Stimulated activated naive CD8-positive, alpha-beta T cell treated with anti-CD3 and anti-CD28 coated beads, Interleukin-15, Interleukin-2, amounts not matched to agents 100 U/mL and 50 U/mL, for 24 hours (primary cell): ENCODE measurements at places on chromosomes 2 and 18.

DNA sequence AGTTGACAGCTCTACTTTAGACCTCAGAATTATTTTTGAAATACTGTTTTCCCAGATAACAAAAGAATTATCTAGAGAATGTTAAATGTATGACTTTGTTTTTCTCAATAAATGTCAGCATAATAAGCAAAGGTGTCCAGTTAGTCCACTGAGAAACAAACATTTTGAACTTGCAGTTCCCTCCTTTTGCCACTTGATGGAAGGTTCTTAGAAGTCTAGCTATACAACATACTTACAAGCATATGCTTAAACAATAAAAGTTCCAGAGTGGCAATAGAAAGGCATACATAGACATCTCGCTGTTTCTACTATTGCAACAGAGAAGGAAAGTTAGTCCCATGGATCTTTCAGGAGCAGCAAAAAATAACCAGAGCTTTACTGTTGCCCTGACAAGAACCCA is 11.8 kb downstream of the NDUFA10 start:
- no peak for DNase-seq

GRCh38 chr18:11167778-11168177 is 18.4 kb upstream of the PIEZO2 start:
- DNase-seq: no peak

DNA sequence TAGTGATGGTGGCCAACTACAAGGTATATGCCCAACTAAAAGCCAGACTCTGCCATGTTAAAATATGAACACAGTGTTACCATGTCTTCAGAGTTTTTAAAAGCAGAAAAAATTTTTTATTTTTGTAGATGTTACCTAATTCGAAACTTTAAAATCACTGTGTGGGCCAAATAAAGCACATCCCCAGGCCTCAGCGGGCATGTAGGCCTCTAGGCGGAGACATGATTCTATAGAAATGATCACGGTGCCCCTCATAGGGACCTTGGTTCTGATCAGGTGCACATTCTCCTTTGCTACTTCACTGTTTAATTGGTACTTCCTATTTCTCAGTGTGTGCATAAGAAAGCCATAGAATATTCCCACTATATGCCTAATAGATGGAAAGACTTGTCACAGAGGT is 349.2 kb downstream of the XIRP2 start:
- no peak for DNase-seq

GRCh38 chr2:9050122-9050809 is 46.8 kb upstream of the MBOAT2 start:
- DNase-seq: no peak

DNA sequence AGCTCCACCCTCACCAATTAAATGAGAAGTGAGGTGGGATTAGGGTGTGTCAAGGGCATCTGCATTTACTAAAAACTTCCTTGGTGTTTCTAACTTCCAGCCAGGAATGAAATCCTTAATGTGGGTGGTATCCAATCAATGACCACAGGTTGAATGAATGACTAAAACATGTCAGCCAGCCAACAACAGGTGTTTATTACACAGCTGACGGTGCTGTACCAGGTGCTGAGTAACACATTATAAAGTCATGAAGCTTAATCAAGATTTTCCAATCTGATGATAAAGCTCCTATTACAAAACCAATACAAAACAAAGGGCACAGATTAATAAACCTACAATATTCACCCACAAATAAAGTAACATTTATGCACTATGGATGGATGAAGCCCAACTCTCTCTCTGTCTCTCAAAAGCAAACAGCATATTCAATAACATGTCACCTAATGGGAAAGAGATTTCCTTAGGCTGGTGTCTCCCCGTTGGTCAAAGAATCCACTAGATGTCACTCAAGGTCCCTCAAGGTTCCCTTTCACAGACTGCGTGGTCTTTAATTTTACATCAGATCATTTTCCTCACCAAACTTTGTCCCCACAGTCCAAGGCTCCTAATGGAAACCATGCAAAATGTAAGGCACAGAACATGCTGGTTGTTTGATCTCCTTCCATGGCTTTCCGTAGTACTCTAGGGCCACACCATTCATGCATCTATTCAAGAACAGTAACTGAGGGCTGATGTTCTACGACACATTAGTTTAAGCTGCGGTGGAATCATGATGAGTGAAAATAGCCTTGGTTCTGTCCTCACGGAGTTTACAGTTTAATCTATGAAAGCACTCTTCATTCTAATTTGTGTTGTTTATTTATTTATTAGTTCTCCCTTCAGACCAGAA is 6.4 kb upstream of the PTPN4 start:
- no peak for DNase-seq

- DNase-seq: no peak
Measured at GRCh38 chr2:192196421-192197194, 1.9 kb upstream of the TMEFF2 start.

- DNase-seq: no peak
Measured at GRCh38 chr18:39840856-39841481, 2114.1 kb upstream of the PIK3C3 start.

- DNase-seq: no peak
Measured at GRCh38 chr2:241135737-241136136, 13.5 kb downstream of the PASK start.

- DNase-seq: no peak
Measured at GRCh38 chr2:36861896-36862295, 104.4 kb downstream of the STRN start.

- no peak for DNase-seq
Measured at GRCh38 chr2:74703373-74703772, 49.3 kb downstream of the SEMA4F start.

DNA sequence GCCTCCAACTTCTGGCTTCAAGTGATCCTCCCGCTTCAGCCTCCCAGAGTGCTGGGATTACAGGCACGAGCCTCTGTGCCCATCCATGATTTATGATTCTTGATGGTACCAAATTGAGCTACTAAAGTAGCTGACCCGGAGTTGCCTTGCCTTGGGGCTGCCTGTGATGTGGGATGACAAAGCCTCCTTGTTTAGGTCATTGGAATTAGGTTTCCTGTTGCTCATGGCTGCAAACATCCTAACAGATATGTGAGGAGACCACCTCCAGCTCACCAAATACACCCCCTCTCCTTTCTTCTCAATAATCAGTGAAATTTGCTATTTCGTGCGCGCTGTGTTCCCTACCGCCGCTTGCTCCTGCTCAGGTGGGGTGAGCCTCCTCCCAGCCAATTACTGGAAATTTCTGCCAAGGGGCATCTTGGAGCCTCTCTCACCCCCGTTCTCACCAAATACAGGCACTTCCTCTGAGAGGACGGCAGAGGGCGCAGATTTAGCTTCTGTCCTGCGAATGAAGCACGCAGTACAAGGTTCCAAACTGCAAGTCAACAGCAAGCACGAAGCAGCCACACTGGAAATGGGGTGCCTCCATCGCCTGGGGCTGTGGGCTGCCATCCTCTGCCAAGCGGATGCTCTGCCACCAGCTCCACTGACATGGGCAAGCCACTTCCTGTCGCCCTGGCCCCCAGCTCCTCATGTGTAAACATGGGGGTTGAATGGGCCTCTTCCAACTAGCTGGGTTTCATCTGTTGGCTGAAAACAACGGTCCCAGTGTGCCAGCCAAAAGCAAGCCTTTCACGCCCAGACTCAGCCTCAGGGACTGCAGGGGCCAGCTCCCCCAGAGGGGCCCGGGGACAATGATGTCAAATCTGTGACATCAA is 71.7 kb downstream of the NCAPH start:
- peak; percentile 66 for DNase-seq

DNA sequence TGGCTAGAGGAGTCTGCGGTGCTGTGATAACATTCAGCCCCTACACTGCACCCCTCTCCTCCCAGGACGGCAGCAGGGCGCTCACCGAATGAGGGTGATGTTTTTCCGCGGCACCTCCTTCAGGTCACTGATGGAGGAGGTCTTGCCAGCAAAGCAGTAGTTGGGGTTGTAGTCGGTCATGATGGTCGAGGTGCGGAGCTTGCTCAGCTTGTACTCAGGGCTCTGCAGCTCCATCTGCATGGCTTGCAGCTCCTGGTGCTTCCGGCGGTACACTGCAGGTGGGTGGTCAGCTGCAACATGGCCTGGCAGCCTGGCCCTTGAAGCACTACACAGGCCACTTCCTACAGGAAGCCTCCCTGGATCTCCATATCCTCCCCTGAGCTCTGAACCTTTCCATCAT is 108.0 kb downstream of the CLIP4 start:
- no peak for DNase-seq

DNA sequence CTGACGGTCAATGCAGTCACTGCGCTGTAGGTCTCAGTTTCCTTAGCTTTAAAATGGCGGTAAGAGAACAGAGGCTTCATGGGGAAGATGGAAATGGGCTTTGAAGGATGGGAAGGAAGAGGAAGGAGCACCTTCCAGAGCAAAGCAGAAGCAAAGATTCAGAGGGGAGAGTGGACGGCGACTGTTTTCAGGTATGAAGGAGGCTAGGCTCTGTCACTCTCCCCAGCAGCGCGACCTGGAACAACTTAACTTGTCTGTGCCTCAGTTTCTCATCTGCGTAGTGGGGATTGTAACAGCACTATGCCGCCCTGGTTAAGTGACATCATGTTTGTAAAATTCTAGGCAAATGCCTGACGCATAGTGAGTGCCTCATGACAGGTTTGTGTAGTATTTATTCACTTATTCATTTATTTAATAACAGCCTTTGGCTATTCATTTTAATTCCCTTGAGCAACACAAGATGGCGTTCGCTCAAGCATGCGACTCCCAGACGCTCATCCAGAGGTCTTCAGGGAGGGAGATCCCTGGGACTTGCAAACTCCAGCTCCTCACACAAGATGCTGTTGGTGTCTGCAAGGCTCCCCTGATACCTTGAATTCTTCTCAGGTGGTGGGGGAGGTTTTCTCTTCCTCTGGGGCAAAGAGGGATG is 336.3 kb downstream of the DYSF start:
- DNase-seq: no peak

DNA sequence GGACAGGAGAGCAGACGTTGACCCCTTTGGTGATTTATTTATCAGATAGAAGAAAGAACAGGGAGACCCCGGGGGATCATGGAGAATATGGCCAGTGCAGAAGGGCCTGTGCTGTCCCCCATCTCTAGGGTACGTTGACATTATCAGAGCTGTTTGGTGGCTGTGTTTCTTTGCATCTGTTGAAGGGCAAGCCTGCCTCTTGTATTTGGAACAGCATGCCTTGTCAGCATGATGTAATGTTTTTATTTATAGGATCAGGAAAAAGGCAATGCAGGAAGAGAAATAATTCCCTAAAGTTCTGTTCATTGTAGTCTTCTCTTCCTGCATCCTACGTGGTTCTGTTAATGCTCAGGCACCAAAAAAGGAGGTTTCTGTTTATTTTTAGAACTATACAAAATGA is 49.8 kb upstream of the CABYR start:
- DNase-seq: no peak

DNA sequence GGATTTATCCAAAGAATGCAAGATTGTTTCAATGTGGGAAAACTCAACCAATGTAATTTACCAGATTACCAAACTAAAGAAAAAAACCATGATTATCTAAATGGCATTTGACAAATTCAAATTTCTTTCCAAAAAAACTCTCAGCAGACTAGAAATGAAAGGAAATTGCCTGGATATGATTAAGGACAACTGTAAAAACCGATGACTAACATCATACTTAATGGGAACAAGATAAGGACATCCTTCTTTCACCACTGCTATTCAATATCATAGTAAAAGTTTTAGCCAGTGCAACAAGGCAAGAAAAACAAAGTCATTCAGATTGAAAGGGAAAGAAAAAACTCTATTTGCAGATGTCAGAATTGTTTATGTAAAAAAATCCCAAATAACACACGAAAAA is 4.4 kb upstream of the CCDC150 start:
- no peak for DNase-seq

DNA sequence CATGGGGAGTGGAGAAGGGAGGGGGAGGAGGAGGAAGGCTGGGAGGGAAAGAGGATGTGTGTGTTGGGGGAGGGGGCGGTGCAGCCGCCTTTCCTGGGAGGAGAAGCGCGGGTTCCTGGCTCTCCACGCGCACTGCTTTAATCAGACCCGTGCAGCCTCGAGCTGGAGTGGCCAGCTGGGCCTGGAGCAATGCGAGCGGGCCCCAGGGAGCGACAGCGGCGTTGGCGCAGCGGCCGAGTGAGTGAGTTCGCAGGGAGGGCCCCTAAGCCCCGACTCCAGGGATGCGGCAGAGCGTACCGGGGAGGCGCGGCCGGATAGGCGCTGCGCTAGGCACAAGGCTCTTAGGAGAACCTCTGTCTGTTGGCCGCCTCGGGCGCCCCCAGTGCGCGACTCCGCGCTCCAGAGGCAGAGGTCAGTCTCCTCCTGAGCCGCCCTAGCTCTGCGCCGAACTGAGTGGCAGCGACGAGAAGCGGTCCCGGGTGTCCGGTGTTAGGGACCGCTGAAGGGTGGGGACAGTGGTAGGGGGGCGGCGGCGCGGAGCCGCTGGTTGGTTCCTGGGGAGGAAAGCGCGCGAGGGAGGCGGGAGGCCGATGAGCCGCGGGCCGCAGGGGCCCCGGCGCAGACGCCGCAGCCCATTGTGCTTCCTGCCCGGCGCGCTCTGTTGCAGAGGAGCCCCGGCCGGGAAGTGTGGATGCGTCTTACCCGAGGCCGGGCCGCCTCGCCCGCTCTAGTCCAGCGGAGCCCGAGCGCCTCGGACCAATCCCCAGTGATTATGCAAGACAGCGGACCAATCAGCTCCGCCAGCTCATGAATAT is 455 bp upstream of the DLX1 start:
- peak; percentile 64 for DNase-seq

DNA sequence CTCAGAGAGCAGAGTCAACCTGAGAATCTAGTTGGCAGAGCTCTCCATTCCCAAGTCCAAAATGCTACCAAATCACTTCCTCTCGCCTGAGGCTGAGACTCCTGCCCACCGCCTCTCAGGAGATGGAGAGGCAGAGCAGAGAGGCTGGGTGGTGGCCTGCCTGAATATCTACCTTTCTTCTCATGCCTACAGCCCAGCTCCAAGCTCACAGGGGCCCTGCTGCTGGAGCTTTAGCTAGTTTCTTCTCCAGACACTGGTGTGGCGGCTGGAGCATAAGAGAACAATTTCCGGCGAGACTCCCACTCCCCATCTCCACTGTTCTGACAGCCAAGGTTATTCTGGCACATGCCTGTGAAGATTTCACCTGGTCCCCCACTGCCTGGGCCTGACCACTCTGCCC is 8.1 kb upstream of the CYP26B1 start:
- no peak for DNase-seq
